ENCODE measurements at places on chromosomes 2 and 18. TPM values are rescaled to one million over a fixed set of nuclear protein-coding genes. Genes with fewer than 3 reads are reported as not detected.

The NT5DC4 gene
- not detected for total RNA-seq

The CAPN14 gene
- total RNA-seq, result 0.41 TPM

The SCN7A gene
- total RNA-seq, result not detected

The UGT1A6 gene
- not detected for total RNA-seq

GRCh38 chr18:57062844-57063243 lies 84.0 kb upstream of the BOD1L2 start:
- DNase-seq, result no peak
- H3K36me3 ChIP-seq, result no peaks in the 10 kb centered on the region
- H3K27ac ChIP-seq, result no peak overlapping the region
- no peak overlapping the region for H3K4me3 ChIP-seq

DNA sequence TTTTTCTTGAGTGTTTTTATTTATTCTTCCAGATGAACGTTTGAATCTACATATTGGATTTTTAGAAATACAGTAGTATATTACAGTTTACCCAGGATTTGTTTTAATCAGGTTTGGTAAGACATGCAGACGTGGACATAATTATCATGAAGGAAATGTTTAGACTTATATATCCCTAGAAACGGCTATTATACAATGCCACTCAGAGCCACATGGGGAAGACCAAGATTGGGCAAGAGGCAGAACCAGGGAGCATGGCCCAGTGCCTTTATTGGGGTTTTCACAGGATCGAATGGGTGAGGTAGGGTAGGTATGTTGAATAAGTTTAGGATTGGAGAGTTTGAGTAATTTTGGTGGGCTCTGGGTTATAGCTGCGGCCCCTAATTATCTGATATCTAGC lies 212.2 kb downstream of the CAMKMT start:
- DNase-seq, result no peak
- no peak overlapping the region for H3K27ac ChIP-seq
- peaks cover 2% of the 10 kb centered on the region for H3K36me3 ChIP-seq
- H3K27me3 ChIP-seq, result no peaks in the 10 kb centered on the region
- H3K4me1 ChIP-seq, result peaks cover 40% of the 10 kb centered on the region
- H3K4me3 ChIP-seq, result no peak overlapping the region

DNA sequence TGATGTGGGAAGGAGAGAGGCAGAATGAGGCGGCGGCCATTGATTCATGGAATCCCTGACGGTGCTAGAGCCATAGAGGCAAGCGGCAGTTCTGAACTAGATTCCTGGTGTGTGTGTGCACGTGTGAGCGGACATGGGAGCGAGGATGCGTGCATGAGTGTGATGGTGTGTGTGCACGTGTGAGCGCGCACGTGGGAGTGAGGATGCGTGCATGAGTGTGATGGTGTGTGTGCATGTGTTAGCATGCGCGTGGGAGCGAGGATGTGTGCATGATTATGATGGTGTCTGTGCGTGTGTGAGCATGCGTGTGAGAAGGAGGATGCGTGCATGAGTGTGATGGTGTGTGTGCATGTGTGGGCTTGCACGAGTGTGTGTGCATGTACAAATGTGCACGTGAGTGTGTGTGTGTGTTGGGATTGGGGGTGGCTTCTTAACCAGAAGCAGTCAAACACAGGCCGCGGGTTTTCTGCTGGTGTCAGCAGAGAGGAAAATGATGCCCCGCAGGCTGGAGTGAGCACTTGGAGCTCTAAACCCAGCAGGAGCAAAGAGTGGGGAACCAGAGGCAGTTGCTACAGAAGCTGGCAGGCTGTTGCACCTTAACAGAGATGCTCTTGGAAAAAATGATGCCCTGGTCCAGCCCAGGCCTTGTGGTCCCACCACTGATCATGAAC lies 29.5 kb downstream of the DIPK1C start:
- H3K27ac ChIP-seq, result no peak overlapping the region
- no peak for DNase-seq
- no peak overlapping the region for H3K4me3 ChIP-seq
- no peaks in the 10 kb centered on the region for H3K36me3 ChIP-seq
- H3K4me1 ChIP-seq, result peaks cover 9% of the 10 kb centered on the region

- DNase-seq, result no peak
- H3K4me3 ChIP-seq, result no peak overlapping the region
- no peaks in the 10 kb centered on the region for H3K36me3 ChIP-seq
- H3K4me1 ChIP-seq, result no peaks in the 10 kb centered on the region
- H3K27ac ChIP-seq, result no peak overlapping the region
Observed at GRCh38 chr2:96100893-96101304, 15.5 kb downstream of the ADRA2B start.

GRCh38 chr18:55128437-55128836 lies 169.2 kb upstream of the CCDC68 start:
- H3K36me3 ChIP-seq, result no peaks in the 10 kb centered on the region
- no peak for DNase-seq
- peaks cover 22% of the 10 kb centered on the region for H3K27me3 ChIP-seq
- H3K4me1 ChIP-seq, result no peaks in the 10 kb centered on the region

- H3K4me1 ChIP-seq, result no peaks in the 10 kb centered on the region
- H3K4me3 ChIP-seq, result no peak overlapping the region
- no peaks in the 10 kb centered on the region for H3K36me3 ChIP-seq
- H3K27me3 ChIP-seq, result no peaks in the 10 kb centered on the region
Observed at GRCh38 chr18:55685638-55686037, 97.6 kb upstream of the TCF4 start.

DNA sequence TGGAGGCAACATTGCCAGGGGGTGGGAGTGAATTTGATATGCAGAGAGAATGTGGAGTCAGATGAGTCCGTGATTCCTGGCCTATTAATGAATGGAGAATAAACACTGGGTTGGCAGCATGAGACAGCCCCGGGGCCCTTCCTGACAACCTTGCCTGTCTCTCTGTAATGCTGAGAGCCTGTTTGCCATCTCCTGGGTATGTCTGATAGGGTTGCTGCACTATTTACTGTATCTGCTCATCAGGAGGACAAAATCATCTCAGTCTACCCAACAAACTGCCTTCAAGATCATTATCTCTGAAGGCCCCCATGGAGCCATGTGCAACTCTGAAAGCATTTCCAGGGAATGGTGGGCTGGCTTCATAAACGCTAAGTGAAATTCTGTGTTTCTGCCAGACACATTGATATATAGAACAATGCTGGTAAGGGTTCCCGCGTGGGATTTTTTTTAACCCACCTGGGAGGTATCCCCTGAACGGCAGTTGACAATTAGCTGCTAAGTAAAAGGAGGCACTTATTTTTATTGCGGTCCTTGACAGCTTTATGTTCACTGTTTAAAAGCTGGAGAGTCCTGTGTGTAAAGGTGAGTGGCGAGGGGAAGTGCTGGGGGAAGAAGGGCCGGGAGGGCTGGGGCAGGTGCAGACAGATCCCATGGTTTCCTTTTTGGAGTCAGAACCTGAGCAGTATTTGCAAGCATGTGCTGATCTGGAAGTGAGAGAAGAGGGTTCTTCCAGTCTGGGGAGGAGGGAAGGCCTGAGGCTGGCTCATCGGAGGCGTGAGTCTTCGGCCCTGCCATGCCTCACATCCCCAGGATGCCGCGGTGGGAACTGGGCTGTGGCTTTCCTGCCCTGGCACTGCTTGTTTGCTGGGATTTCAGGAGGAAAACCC lies 64.8 kb downstream of the ARHGAP25 start:
- peaks cover 21% of the 10 kb centered on the region for H3K36me3 ChIP-seq
- peaks cover 36% of the 10 kb centered on the region for H3K4me1 ChIP-seq
- H3K4me3 ChIP-seq, result no peak overlapping the region
- H3K27me3 ChIP-seq, result no peaks in the 10 kb centered on the region
- H3K27ac ChIP-seq, result peak overlapping the region; percentile 79

The ALPG gene
- not detected for total RNA-seq

The ASB18 gene
- total RNA-seq, result not detected
